Non-pigmented ciliary epithelial cell (primary cell): ENCODE measurements at places on chromosomes 3 and 15.

- no peak for DNase-seq
Measured at GRCh38 chr3:120622870-120623726, 27.0 kb downstream of the NDUFB4 start.

DNA sequence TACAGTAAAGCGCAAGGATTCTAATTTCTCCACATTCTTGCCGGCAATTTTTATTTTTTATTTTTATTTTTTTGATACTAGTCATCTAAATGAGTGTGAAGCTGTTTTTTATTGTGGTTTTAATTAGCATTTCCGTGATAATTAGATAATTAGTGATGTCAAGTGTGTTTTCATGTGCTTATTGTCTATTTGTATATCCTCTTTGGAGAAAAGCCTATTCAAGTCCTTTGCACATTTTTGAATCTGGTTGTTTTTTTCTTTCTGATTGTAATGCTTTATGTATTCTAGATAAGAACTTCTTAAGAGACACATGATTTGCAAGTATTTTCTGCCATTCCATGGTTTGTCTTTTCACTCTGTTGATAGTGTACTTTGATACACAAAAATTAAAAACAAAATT lies 16.1 kb downstream of the CTDSPL2 start:
- no peak for DNase-seq

- no peak for DNase-seq
Measured at GRCh38 chr3:125120379-125121122, 64.8 kb upstream of the HEG1 start.

DNA sequence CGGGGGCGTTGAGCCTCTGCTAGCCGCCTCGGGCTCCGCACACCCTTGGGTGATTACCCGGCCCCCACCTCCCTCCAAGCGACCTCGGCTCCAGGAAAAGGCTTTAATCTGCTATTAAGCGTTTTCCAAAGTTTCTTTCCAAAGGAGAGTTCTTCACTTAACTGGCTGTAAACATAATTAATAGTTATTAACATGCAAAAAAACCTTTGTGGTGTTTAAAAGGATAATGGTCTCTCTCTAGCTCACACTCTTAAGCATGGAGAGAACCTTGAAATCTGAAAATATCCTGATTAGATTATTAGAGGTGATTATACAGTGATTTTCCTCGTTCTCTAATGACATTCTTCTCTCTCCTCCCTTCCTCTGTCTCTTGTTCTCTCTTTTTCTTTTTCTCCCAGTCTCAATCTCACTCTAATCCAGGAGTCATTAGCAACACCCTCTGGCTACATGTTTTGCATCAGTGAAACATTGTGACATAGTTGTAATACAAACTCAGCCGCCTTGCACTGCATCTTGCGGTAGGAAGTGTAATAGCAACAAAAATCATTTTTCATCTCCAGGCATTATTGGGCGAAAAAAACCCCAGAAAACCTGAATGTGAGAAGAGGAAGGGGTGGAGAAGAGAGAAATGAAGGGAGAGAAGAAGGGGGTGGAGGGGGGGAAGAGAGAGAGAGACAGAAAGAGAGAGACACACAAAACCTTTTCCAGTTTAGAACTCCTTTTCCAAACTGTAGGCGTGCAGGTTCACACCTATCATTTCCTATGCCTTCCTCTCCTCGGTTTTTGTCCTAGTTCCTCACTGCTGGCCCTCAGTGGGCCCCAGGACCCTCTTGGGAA lies 24.4 kb downstream of the NR2F2 start:
- DNase-seq, result no peak
